Progenitor cell of endocrine pancreas (in vitro differentiated cells): ENCODE measurements at places on chromosomes 16 and 17. TPM values are rescaled to one million over a fixed set of nuclear protein-coding genes. Genes with fewer than 3 reads are reported as not detected.

The MILR1 gene
- total RNA-seq: not detected in 2 replicates

The PYY gene
- 0.84 and 1.1 TPM in 2 replicates for total RNA-seq

The NAA38 gene
- total RNA-seq: 63.4 and 70.0 TPM in 2 replicates

The NAGS gene
- total RNA-seq: 0.69 and 0.89 TPM in 2 replicates

The C17orf100 gene
- 6.1 TPM in 2 replicates for total RNA-seq

The FN3K gene
- total RNA-seq: 40.4 and 40.6 TPM in 2 replicates

GRCh38 chr17:1915889-1916288 is 86.1 kb downstream of the RPA1 start:
- no peak for DNase-seq
- H3K27ac ChIP-seq: no peak overlapping the region
- H3K36me3 ChIP-seq: no peaks in the 10 kb centered on the region
- peaks cover 39% of the 10 kb centered on the region for H3K27me3 ChIP-seq

GRCh38 chr17:35607239-35607847 is 20.2 kb downstream of the AP2B1 start:
- no peak overlapping the region for H3K27ac ChIP-seq
- H3K4me3 ChIP-seq: no peak overlapping the region
- no peak for DNase-seq
- H3K27me3 ChIP-seq: no peaks in the 10 kb centered on the region

- no peak overlapping the region for H3K4me3 ChIP-seq
- DNase-seq: no peak
- peaks cover 12% of the 10 kb centered on the region for H3K36me3 ChIP-seq
- H3K4me1 ChIP-seq: peaks cover 1% of the 10 kb centered on the region
These were observed 30.7 kb downstream of the ELAC2 start for GRCh38 chr17:12987120-12987519.

GRCh38 chr17:12738624-12739023 is 50.7 kb upstream of the ARHGAP44 start:
- H3K4me1 ChIP-seq: peaks cover 21% of the 10 kb centered on the region
- H3K27me3 ChIP-seq: no peaks in the 10 kb centered on the region
- DNase-seq: no peak
- no peak overlapping the region for H3K4me3 ChIP-seq

- H3K36me3 ChIP-seq: no peaks in the 10 kb centered on the region
- peaks cover 2% of the 10 kb centered on the region for H3K4me1 ChIP-seq
- H3K4me3 ChIP-seq: no peak overlapping the region
These were observed 60.0 kb upstream of the MPHOSPH6 start for GRCh38 chr16:82229800-82230619.

- no peak for DNase-seq
- peaks cover 1% of the 10 kb centered on the region for H3K36me3 ChIP-seq
- H3K27ac ChIP-seq: no peak overlapping the region
- peaks cover 3% of the 10 kb centered on the region for H3K4me1 ChIP-seq
- no peak overlapping the region for H3K4me3 ChIP-seq
These were observed 173.3 kb upstream of the CACNG5 start for GRCh38 chr17:66661411-66662256.

- peaks cover 6% of the 10 kb centered on the region for H3K4me1 ChIP-seq
- H3K4me3 ChIP-seq: no peak overlapping the region
- no peaks in the 10 kb centered on the region for H3K36me3 ChIP-seq
- H3K27ac ChIP-seq: no peak overlapping the region
- no peak for DNase-seq
- H3K27me3 ChIP-seq: peaks cover 23% of the 10 kb centered on the region
These were observed 76.0 kb downstream of the METRNL start for GRCh38 chr17:83155128-83156121.

- peaks cover 21% of the 10 kb centered on the region for H3K36me3 ChIP-seq
- no peak overlapping the region for H3K4me3 ChIP-seq
- no peaks in the 10 kb centered on the region for H3K4me1 ChIP-seq
- H3K27me3 ChIP-seq: no peaks in the 10 kb centered on the region
- H3K27ac ChIP-seq: no peak overlapping the region
These were observed 10.5 kb upstream of the PIP4K2B start for GRCh38 chr17:38809828-38810227.

GRCh38 chr17:77899498-77899897 is 59.0 kb upstream of the TNRC6C start:
- peaks cover 22% of the 10 kb centered on the region for H3K27me3 ChIP-seq
- no peak overlapping the region for H3K27ac ChIP-seq
- no peak overlapping the region for H3K4me3 ChIP-seq
- no peaks in the 10 kb centered on the region for H3K36me3 ChIP-seq
- DNase-seq: no peak
- H3K4me1 ChIP-seq: peaks cover 2% of the 10 kb centered on the region
